ENCODE measurements at places on chromosomes 7 and 10. TPM values are rescaled to one million over a fixed set of nuclear protein-coding genes. Genes with fewer than 3 reads are reported as not detected.
A peak's percentile ranks its signal among the peaks of the same experiment; 100 is the strongest.

The ZNF485 gene
- 6.7 TPM for total RNA-seq

The GBX1 gene
- total RNA-seq, result not detected

DNA sequence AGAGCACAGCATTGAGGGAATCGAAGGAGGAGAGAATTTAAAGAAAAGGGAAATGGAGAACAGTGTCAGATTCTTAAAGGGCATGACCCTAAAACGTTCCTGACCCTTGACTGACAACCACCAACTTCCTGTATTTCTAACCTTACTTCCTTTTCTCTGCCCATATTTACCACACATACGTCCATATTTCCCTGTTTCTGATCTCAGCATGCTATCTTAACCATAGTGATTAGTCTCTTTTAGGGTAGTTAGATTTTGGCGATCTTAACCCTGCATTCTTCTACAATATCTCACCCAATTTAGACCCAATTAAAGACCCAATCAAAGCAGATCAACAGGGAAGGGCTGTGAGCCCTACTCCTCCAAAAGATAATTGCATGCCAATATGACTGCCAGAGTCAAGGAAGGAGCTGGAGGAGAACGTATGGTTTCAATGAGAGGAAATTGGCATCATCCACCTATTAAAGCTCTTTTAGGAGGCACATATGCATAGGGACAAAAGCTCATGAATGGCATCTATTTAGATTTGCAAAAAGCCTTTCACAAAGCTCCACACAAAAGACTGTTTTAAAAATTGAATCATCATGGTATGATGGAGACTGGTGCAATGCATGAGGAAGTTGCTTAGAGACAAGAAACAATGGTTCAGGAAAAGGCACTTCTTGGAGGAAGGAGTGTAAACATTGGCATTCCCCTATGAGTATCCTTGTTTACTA is 49.0 kb upstream of the ARHGAP12 start:
- peak; percentile 70 for DNase-seq

GRCh38 chr10:89942217-89942616 is 240.8 kb downstream of the KIF20B start:
- no peak for DNase-seq

DNA sequence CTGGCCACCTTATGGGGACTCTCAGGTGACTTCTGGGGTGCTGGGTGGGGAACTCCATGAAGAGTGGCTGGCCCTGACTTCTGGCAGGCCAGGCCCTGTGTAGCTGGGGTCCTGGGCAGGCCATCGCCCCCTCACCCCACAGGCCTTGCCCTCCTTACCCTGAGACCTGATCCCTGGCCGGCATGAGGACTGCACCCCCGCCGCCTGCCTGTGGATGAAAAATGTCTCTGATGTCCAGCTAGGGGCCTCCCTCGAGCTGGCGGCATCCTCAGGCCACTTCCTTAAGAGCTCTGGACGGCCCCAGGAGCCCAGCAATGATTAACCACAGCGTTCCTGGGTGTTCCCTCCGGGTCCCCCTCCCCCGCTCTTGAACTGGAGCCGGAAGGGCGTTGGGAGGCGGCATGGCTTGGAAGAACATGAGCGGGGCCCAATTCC is 31.8 kb upstream of the SHH start:
- no peak for DNase-seq

DNA sequence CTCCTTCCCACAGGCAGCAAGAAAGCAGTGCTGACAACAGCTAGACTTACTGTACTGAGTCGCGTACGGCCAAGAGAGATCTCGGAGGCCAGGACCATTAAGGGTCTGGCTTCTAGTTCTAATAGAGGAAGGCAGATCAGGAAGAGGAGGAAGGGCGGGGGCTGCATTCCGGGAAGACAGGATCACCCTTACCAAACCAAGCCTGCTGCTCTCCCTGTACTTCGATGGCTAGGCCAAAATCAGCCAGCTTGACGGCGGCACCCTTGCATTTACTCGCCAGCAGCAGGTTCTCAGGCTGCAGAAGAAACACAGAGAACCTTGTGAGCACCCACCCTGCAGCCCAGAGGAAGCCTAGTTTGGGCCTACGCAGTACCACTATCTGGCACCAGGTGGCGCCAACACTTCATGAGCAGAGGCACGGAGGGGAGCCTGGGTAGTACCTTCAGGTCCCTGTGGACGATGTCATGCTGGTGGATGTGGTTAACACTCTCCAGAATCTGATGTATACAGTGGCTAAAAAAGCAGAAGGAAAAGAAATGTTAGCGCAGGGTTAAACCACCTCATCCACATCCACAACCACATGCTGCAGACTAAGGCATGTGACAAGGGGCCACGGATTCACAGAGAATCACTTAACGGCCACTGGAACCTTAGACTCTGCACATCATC is 25.4 kb downstream of the CAMK2G start:
- peak; percentile 94 for DNase-seq

- no peak for DNase-seq
Observed at GRCh38 chr7:26919906-26920493, 55.6 kb upstream of the SKAP2 start.

The GRM8 gene
- total RNA-seq, result not detected

The OPN1SW gene
- not detected for total RNA-seq

GRCh38 chr7:98180751-98181150 is 30.5 kb upstream of the BHLHA15 start:
- no peak for DNase-seq

DNA sequence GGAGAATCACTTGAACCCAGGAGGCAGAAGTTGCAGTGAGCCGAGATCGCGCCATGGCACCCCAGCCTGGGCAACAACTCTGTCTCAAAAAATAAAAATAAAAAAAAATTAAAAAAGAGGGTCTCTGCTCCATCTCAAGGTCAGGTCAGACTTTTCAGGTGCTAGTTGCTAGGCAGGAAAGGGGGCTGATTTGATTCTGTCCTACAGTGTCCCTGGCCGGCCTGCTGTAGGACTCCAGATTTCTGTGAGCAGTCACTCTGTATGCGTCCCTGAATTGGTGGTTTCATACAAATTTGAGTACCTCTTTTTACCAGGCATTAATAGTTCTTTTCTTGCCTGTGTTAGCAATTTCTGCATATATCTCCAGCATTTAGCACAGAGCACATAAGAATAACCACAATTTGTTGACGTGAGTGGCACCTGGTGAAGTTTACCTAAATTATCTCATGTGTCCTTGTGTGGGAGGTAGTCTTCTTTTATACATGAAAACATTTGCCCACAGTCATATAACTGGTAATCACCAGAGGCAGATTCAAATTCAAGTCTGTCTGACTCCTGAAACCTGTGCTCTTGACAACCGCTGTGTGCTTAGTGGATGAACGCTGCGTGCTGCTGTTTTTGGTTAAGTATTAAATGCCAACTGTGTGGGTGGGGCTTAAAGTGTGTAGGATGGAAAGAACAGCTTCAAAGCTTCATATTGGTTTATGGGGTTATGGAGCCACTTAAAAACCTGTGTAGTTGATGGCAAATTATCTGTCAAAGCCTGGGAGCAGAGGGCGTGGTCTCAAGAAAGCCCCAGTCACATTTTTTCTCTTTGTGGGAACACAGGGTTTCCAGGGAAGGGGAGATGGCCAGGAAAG is 3.2 kb upstream of the ZNF775 start:
- no peak for DNase-seq

The NKX1-2 gene
- total RNA-seq, result not detected

- no peak for DNase-seq
Observed at GRCh38 chr7:48041653-48041970, 6.3 kb downstream of the C7orf57 start.

DNA sequence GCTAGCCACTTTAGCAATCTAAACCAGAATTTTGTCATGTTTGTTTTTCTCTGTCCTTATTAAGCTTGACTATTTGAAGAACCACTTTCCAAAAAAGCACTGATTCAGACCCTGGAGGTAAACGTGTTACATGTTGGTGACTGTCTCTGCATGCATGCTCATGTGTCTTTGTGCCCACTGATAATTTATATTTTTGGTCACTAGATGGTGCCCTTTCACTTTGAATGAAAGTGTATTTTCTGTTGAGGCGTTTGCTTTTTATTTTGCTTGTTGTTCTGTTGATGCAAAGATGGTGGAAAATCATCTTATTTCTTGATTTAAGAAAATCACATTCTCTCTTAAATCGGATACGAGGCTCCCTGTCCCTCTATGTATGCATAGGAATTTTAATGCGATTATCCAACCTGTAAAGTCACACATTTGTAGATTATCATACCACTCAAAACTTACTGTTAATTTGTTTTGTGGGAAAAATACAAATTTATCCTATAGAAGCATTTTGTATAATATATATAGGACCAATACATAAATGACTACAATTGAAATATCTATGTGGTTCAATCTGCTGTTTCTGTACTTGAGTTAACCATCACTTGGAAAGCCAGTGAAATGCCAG is 269.3 kb downstream of the BICC1 start:
- DNase-seq, result peak; percentile 18

DNA sequence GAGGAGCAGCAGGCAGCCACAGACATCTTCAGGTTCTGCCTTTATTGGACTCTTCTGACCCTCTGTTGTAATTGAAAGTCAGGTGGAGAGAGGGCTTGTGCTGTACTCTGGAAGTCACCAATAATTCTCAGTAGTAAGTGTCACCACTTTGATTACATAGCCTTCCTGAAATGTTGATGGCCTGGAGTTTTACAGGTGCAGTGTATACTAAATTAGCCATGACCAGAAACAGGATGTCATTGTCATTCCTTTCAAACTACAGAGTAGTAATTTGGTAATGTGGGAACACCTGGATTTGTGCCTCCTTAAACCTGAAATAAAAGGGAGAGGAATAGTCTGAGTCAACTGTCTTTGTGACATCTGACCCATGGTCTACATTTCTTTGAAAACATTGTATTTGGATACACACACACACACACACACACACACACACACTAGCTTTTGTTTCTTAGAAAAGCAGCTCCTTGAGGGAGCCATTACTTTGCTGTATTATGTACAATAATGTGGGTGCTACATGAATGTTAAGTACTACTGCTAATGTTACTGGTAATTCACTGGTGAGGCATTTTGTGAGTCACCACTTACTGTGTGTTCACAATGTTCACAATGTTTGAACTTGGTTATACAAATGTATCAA is 19.6 kb downstream of the ARL4A start:
- no peak for DNase-seq

DNA sequence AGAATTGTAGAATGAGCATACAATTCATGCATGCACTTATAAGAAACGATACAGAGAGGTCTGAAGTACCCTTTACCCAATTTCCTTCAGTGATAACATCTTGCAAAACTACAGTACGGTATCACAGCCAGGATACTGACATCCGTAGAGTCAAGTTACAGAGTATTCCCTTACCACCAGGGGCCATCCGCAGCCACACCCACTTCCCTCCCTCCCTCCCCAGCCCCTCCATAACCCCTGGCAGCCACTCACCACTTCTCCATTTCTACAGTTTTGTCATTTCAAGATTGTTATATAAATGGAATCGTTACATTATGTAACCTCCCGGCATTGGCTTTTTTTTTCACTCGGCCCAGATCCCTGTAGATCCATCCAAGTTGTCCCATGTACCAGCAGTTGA is 113.6 kb upstream of the RET start:
- DNase-seq, result no peak

All from hematopoietic multipotent progenitor cell (in vitro differentiated cells).